ENCODE measurements at places on chromosomes 13 and 19.

DNA sequence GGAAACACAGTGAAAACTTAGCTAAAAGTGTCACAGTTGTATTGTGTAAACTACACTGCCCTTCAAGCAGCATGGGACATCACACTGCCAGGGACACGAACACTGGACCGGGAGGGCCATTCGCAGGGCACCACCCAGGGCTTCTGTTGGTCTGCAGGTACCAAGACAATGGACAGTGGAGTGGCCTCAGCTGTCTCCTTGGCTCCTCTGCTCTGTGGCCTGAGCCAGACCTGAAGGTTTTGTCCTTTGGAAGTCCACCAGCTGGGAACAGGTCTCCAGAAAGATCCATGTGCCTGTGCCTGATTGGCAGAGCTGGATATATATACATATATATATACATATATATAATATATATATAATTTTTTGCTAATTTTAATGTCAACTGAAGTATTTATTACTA lies 149.8 kb downstream of the ZNF536 start:
- no peak for DNase-seq

GRCh38 chr19:38661996-38662395 lies 14.5 kb downstream of the ACTN4 start:
- DNase-seq = no peak

GRCh38 chr19:55672418-55672817 lies 2.6 kb upstream of the EPN1 start:
- DNase-seq = no peak

DNA sequence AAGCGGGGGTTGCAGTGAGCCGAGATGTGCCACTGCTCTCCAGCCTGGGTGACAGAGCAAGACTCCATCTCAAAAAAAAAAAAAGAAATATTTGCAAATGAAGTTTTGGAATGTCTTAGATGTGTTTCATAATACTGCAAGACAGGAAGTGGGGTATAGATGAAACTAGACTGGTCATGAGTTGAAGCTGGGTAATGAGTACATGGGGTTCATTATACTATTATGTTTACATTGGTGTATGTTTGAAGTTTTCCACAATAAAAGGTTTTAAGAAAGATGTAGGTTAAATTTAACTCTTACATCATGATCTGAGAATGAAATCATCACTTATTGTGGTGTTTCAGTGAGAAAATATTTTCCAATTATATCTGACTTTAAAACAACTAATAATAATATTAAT lies 19.0 kb downstream of the FNDC3A start:
- DNase-seq = no peak

- no peak for DNase-seq
Observed at GRCh38 chr19:5094768-5095567, 126.1 kb downstream of the KDM4B start.

DNA sequence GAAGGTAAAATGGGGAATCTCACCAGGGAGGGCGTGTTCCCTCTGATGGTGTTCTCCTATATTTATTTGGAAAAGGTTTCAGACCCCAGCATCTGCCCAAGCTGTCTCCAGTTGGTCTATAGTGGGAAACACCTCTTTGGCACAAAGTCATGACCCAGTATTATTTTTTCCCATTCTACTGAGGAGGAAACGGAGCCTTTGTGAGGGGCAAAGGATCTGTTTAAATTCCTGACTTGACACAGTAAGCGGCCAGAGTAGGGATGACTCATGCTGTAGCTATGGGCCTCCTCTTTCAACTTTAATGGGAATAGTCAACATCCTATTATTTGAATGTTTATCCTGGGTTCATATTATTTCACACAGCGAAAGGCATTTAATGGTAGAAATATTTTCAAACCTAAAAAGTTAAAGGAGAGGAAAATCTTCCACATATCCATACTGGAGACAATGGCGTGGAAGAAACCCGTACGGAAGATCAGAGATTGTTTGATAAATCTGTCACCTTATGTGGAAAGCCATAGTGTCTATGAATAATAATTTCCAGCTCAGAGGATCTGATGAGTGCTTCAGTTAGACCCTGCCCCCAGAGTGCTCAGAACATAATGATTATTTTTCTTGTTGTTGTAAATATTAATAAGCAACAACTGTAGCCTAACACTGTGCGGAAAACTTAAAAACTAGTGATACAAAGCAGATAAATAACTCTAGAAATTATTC lies 126.0 kb downstream of the FOXO1 start:
- peak; percentile 78 for DNase-seq

DNA sequence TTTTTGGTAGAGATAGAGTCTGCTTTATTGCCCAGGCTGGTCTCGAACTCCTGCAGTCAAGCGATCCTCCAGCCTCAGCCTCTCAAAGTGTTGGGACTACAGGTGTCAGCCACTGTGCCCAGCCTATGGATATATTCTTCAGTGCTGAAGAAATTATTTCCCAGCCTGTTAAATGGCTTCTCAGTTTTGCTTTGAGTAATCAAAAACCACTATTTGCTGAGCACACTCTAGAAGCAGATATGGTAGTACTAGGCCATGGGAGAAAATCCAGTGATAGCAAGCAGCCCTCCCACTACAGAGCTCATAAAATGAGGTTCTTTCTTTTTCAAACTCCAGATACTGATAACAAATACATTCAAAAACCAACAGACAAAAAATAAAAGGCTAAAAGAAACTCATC lies 80.6 kb upstream of the CLDN10 start:
- no peak for DNase-seq

GRCh38 chr13:54845351-54845965 lies 1816.8 kb downstream of the OLFM4 start:
- DNase-seq = no peak

- DNase-seq = no peak
Observed at GRCh38 chr13:67048084-67048820, 181.9 kb downstream of the PCDH9 start.

- DNase-seq = no peak
Observed at GRCh38 chr19:45508417-45508860, 1.2 kb downstream of the VASP start.

- DNase-seq = peak; percentile 71
Observed at GRCh38 chr19:39474139-39474620, 6.5 kb upstream of the TIMM50 start.

- DNase-seq = peak; percentile 62
Observed at GRCh38 chr19:17243830-17244617, 1.7 kb downstream of the NR2F6 start.

- DNase-seq = peak; percentile 62
Observed at GRCh38 chr19:18967358-18968146, 26.5 kb upstream of the HOMER3 start.

DNA sequence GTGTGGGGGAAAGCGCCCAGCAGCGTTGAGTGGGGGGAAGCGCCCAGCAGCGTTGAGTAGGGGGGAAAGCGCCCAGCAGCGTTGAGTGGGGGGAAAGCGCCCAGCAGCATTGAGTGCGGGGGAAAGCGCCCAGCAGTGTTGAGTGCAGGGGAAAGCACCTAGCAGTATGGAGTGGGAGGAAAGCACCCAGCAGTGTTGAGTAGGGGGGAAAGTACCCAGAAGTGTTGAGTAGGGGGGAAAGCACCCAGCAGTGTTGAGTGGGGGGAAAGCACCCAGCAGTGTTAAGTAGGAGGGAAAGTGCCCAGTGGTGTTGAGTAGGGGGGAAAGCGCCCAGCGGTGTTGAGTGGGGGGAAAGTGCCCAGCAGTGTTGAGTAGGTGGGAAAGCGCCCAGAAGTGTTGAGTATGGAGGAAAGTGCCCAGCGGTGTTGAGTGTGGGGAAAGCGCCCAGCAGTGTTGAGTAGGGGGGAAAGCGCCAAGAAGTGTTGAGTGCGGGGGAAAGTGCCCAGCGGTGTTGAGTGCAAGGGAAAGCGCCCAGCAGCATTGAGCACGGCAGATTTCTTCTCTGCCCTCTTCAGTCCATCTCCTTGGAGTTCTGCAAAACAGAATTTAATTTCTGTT lies 138.4 kb downstream of the ATP11A start:
- DNase-seq = no peak

DNA sequence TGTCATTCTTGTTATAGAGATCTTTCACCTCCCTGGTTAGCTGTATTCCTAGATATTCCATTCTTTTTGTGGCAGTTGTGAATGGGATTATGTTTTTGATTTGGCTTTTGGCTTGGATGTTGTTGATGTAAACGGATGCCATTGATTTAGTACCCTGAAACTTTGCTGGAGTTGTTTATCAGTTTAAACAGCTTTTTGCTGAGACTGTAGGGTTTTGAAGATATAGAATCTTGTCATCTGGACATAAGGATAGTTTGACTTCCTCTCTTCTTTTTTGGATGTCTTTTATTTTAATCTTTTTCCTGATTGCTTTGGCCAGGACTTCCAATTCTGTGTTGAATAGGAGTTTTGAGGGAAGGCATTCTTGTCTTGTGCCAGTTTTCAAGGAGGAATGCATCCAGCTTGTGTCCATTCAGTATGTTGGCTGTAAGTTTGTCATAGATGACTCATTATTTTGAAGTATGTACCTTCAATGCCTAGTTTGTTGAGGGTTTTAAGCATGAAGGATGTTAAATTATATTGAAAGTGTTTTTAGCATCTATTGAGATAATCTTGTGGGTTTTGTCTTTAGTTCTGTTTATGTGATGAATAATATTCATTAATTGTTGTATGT lies 16.8 kb downstream of the ZNF431 start:
- DNase-seq = no peak

DNA sequence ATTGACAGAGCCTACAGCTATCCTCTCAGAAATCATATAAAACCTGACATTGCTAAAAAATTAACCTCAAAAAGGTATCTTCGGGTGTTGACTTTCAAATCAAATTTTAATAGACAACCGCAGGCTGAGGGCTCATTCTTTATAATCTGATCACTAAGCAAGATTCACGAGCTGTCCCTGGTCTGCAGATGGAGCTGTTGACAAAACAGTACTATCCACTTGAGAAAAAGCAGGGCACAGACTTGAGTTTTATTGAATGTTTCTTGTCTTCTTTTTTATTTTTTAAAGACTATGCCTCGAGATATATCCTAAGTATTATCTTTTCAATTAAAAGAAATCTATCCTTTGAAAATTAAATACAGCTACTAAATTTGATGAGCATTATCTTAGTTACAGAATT lies 540.5 kb downstream of the PCDH9 start:
- no peak for DNase-seq

GRCh38 chr13:91546900-91547299 lies 148.5 kb downstream of the GPC5 start:
- no peak for DNase-seq

DNA sequence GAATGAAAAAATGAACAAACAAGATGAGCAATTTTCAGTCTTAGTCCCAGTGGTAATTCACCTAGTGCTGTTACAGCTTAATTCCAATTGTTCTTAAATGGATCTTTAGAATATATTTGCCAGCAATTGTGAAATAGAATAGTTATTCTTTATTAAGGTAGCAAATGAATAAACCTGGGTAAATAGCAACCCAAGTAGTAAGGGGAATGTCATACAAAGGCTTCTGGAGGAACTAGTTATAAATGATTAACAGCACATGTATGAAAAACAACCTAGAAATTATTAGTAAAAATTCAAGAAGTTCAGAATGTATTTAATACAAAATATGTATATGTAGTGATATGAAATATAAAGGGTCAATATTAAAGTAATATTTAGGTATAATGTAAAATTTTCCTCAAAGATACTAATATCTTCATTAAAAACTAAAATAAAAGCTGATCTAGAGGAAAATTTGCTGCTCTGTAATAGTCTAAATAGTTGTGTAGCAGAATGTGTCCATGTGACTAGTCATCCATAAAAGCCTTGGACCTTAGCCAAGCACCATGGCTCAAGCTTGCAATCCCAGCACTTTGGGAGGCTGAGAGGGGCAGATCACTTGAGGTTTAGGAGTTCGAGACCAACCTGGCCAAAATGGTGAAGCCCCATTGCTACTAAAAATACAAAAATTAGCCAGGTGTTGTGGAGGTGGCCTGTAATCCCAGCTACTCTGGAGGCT lies 535.9 kb upstream of the ATXN8OS start:
- DNase-seq = no peak

DNA sequence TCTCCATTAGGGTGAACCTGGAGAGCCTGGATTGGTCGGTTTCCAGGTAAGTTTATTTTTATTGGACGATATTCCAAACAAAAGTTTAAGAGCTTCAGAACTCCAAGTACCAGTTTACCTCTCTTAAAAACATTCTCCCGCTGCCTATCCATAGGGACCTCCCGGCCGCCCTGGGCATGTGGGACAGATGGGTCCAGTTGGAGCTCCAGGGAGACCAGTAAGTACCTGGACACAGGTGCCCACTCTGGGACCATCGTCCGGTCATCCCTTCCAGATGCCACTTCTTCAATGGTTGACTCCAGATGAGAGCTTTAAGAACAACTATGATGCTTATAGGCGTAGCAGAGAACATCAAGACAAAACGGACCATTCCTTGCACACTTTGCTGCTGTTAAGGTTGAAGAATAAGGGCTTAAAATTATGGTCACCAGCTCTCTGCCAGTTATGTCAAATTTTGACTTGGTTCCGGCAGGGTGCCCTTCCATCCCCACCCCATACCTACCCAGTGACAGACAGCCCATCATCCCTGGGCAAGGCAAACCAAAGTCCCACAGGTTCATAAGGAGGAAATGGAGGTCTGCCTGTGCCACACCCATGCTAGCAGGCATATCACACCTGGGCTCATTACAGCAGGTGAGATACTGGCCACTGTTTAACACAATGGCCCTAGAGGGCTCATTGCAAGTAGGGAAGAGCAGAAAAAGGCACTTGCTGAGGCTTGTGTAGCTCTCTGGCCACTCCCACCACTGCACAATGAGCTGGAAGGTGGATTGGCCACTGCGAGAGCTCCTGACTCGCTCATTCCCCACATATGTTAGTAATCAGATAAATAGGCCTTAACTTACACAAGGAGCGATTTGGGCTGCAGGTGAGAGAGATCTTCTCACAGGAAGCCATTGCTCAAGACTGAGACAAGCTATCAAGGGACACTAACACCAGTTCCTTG lies 123.6 kb downstream of the COL4A2 start:
- no peak for DNase-seq

DNA sequence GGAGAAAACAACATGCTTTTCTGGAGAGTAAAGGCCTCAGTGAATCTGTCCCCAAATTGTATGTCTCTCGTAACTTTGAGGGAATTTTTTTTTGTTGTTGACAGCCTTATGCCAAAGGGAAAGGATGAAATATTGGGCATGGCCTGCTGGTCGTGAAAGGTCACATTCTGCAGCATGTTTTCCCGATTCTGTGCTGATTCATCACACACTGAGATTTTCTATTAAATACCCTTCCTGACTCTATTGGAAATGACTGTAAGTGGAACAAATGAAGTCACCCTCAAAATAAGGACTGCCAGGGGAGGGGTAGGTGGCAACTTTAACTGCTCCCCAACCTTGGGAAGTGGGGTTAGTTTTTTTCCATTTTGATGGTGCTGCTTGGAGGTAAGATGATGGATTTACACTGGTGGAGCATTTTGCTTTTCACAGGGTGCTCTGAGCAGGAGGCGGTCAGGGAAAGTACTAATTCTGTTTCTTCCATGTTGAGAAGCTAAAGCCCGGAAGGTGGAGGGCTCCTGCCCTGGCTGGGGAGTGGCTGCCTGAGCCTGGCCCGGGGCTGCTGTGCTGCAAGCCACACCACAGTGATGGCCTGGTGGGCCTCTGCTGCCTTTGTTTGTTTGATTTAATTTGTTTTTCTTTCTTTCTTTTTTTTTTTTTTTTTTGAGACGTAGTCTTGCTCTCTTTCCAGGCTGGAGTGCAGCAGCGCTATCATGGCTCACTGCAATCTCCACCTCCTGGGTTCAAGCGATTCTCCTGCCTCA lies 116.8 kb upstream of the SPATA13 start:
- peak; percentile 41 for DNase-seq

- no peak for DNase-seq
Observed at GRCh38 chr13:20294497-20294896, 62.4 kb upstream of the GJB6 start.

- no peak for DNase-seq
Observed at GRCh38 chr19:40366697-40367561, 18.4 kb downstream of the PLD3 start.
